ENCODE measurements at places on chromosomes 5 and 9.

DNA sequence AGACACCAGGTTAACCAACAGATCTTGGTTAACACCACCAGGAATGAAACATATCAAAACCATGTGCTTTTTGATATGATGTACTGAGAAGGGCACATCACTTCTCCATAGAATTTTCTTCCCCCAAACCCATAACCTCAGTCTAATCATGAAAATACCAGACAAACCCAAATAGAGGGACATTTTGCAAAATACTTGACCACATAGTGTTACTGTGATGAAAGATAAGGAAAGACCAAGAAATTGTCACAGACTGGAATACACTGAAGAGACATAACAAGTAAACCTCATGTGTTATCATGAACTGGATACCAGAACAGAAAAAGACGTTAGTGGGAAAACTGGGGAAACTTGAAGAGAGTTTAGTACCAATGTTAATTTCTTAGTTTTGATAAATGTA is 74.9 kb upstream of the VCAN start:
- peak; percentile 96 for DNase-seq

- DNase-seq, result no peak
Observed at GRCh38 chr5:159972538-159973362, 36.2 kb upstream of the TTC1 start.

DNA sequence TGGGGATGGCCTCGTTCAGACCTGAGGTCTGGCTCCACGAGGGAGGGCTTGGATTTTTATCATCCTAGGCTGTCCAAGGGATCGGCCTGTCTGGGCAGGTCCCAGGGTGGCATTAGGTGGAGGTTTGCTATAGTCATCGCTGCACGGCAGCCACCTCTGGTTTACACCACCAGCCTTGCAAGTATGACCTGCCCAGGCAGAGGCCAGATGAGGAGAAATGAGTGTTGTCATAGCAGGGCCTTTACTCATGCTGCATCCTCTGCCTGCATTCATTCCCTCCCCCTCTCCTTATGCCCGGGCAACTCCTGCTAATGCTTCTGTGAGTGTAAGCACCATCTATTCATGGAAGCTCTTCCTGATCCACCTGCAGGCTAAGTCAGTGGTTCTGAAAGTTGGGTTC is 15.3 kb upstream of the NDST1 start:
- DNase-seq, result no peak

DNA sequence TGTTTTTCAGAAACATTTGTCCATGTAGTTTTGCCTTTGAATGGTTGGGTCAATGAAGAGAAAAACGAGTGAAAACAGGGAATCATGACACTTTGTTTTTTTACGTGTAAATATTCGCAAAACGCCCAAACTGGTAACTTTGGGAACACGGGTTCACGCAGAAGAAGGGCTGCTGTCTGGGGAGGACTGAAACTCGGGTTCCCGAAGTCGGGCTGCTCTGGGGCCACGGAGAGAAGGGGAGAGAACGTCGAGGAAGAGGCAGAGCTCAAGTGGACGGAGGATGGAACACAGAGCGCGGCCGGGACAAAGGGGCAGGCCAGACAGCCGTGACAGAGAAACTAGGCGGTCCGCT is 478 bp upstream of the SETD9 start:
- no peak for DNase-seq

DNA sequence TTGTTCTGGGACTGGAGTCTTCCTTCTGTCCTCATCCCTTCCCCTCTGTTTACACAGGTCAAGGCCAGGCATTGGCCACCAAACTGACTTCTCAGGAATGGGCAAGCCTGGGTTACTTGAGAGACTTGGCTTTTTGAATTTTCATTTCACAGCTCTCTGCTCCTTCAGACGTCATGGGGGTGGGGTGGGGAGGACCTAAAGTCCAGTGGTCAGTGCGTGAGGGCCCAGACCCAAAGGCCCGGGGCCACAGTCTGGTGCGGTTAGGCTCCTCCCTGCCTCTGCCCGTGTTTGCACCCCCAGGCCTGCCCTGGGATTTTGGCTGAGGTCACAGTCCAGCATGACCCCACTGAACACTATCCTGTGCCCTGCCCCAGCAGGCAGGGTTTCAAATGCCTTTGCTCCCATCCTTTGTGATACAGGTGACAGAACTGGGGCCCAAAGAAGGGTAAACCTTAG is 4.1 kb upstream of the CXXC5 start:
- DNase-seq, result no peak

DNA sequence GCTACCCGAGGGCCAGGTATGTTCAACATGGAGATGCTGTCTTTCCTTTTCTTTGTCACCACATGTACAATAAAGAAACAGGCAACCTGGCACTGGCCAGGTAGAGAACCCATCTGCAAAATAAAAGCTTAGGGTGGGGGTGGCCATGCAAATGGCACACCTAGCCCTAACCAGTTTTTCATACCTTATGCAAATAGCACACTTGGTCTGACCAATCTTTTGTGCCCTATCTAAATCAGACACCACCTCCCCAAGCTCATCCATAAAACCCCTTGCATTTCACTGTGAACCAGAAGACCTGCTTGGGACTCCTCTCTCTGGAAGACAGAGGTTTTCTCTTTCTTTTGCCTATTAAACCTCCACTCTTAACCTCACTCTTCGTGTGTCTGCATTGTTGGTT is 33.9 kb downstream of the JAKMIP2 start:
- DNase-seq, result no peak

- no peak for DNase-seq
Observed at GRCh38 chr5:176653401-176654385, 6.4 kb downstream of the TSPAN17 start.

DNA sequence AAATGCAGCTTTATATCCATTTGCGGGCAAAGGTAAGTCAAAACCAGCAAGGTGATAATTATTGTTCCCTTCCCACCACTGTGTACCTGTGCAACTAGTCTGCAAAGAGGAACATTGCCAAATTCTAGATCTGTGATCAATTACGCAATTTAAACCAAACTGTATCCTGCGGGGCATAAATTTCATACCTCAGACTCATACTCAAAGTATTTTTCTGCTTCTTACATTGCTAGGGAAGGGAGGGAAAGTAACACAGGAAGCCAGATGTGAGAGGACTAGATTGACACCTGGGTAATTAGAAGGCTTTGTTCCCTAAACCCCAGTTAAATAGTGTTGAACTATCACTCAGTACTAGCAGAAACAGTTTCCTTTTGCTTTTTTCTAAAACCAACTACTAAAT is 240.2 kb upstream of the ZNF608 start:
- no peak for DNase-seq

DNA sequence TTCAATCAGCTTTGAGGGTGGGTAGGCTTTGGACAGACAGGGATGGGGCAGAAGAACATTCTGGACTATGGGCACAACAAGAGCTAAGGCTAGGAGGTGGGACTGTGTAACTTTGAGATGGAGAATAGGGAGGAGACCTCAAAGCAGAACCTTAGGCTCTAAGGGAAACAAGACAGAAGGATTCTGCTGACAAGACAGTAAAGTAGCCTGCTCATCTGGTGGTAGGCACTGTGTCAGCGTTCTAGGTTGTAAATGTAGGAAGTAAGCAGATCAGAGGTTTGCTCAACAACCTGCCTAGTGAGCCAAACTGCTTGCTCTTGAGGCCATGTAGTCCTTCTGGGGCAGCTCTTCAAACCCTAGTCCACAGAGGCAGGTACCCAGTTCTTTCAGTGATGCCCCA is 15.0 kb upstream of the IL12B start:
- DNase-seq, result no peak

DNA sequence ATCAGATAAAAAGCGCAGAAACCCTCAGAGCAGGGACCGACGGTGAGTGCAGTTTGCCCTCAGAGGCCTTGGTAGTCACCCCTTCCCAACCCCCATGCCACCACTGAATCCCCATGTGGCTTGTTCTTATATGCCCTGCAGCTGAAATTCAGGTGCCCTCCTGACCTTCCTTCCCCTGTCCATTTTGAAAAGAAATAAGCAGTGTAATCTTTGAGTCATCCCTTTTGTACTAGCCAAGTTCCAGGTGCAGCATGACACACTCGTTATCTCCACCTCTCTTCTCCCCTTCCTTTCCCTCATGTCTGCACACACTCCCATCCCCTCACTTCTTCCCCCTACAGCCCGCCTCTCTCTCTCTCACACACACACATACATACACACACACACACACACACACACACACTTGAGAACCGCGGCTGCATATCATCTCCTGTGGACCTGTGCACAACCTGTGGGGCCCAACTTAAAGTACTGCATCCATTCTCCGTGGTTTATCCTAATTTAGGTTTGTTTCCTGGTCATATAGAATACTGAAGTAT is 53.1 kb downstream of the SYK start:
- DNase-seq, result peak; percentile 18

DNA sequence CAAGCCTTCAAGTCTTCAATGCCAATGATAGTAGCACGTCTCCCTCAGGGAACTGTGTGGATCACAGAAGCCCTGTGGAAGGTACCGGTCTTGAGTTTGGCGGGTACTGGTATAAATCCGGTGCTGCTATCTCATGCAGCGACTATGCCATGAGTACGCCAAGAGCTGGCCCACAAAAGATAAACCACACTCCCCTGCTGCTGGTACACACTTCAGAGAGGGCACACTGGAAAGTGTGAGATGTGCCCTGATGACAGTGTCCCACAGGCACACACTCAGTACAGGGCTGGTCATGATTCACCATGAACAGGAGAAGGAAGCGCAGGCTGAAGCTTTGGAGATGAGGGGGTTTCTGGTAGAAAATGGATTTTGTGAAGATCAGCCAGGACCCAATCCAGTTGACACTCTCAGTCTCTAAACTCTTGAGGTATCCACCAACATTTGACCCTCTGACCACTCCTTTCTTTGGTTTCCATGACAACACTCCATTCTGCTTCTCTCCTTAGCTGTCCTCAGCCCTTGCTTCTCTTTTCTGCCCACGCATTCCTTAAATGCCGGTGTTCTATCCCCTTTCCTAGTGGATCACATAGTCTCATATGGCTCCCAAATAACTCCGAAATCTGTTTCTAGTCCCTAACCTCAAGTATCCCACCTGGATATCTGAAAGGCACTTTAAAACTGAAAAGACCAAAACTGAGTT is 5.1 kb downstream of the AMACR start:
- DNase-seq, result no peak

DNA sequence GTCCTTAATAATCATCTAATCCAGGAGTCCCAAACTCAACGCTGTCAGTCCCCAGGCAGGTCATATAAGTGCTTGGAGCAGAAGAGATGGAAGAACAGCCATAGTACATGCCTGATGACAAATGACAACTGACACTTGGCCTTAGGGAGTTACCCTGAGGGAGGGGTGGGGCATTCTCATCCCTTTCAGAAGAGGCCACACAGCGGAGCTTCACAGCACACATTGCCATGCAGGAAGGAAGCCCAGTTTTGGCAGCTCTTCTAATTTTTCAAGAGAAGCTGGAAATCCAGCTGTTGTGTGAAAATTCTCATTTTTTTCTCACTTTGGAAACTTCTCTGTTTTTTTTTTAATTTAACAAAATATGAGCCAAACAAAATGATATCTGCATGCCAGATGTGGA is 89.0 kb downstream of the ASTN2 start:
- DNase-seq, result no peak

- no peak for DNase-seq
Observed at GRCh38 chr5:178777520-178777919, 47.1 kb upstream of the ZNF354A start.

GRCh38 chr9:116646661-116647514 is 40.2 kb upstream of the TRIM32 start:
- peak; percentile 65 for DNase-seq

DNA sequence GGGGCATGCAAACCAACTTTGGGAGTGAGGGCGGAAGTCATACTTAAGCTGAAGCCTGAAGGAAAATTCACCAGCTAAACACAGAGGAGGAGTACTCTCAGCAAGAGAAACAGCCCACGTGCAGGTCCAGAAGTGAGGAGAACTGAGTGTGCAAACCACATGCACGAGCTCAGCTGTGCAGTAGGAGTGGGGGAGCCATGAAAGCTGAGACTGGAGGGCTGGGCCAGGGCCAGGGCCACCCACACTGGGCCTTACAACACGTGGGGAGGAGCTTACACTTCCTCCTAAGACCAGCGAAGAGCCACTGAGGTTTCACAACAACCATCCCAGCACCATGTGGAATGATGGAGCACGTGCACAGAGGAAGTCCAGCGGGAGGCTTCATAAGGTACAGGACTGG is 9.3 kb upstream of the WWC1 start:
- no peak for DNase-seq
